ENCODE measurements at places on chromosomes 11 and 22.

DNA sequence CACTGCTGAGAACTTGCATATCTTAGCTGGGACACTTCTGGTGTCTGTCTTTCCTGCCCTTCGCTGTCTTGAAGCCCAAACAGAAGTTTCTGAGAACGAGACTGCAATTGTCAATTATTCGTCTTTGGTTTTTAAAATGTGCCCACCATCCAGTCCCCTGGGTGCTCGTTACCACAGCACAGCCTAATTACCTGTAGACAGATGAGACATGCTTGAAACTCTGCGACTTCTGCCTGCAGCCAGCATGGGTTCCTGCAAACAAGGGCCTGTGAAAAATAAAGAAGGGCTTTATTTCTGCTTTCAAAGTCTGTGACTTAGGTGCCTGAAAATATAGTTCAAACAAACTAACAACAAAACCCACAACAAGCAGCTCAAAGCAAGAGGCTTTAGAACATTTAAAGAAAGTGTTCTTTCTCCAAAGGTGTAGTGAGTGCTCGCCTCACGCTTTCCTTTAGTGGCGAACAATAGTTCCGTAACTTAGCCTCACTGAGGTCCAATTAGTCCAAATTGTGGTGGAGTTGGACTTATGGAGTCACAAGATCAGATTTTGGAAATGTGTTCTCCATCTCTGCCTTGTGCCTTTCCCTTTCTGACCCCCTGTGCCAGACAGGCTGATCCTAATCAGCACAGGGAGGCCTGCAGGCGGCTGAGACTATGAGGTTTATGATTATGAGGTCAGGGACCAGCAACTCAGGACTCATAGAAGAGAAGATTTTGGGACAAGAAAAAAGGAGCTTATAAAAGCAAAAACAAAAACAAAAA lies 20.4 kb upstream of the GRAMD1B start:
- DNase-seq: no peak

DNA sequence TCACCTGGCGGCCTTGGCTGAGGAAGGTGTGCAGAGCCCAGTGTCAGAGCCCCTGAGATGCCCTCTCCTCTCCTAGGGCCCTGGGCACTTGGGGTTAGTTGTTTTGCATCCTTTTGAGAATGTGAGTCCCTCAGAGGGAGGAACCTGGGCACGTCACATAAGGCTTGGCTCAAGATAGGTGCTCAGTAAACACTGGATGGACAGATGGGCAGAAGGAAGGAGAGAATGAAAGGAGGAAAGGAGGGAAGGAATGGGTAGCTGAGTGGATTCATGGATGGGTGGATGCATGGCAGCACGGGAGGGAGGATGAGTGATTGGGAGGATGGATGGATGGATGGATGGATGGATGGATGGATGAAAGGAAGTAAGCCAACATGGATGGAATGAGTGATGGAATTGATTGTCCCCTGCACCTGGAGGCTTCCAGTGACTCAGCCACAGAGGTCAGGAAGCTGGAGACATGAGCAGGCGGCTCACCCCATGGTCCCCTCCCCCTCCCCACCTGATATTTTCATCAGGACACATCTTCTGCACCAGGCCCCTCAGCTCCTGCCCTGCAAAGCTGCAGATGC lies 62.2 kb downstream of the IGLL1 start:
- no peak for DNase-seq

DNA sequence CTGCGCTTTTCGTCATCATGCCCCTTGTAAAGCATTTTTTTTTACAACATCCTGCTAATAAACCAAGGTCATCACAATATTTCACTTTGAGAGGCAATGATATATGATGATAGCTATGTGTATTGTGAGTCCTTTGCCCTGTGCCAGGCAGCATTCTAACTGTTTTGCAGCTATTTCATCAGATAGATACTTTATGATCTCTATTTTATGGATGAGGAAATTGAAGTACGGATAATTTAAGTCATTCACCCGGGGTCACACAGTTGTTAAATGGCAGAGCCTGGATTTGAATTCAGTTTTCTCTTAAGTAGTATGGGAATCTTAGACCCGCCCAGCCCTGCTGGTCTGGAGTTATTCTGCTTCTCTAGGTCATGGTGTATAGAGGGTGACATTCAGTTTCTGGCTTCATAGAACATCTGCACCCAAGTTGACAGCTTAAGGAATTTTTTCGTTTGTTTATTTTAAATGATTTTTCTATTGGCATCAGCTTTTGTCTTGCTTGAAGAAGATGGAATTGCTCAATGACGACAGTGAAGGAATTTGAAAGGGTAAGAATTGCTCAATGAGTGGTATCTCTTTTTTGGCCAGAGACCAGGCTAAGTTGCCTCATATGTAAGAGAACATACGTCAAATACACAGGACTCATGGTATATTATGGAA lies 926 bp downstream of the PRR5L start:
- DNase-seq: no peak

DNA sequence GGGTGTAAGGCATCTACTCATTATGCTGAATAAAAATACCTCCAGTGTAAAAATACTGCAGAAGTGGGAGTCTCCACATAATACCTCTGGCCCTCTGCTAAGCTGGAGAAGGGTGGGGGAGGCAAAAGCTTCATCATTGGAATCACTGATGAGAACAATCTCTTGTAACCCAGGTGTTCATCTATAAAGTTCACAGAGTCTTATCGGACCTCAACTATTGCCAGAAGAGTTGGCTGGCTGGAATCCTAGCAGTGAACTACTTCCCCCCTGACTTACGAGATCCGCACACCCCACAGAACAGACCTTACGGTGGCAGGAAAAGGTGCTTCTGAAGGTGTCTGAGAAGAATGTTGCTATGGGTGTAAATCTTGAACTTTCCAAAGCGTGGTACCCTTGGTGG lies 2.5 kb downstream of the OR8D1 start:
- DNase-seq: no peak

GRCh38 chr11:9962722-9963121 lies 298.8 kb downstream of the SWAP70 start:
- DNase-seq: no peak

GRCh38 chr22:42303396-42304323 lies 33.2 kb upstream of the TCF20 start:
- no peak for DNase-seq

DNA sequence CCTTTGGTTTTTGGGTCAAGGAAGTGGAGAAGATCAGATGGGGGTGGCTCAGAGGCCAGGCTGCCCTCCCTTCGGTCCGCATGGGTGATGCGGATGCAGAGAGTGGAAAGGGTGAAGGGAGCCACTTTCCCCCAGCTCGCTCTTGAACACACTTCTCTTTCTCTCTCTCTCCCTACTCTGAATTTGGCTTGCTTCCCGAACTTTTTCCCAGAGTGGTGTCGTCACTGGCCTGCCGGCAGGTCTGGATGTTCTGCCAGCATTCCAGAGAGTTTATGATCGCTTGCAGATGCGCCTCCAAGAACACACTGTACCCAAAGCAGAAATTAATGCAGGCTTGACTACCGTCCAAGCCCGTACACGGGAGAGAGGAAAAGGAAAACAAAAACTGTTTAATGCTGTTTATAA lies 103.2 kb downstream of the ZBTB16 start:
- peak; percentile 97 for DNase-seq

GRCh38 chr11:37695283-37695682 lies 1097.2 kb upstream of the RAG2 start:
- DNase-seq: no peak

DNA sequence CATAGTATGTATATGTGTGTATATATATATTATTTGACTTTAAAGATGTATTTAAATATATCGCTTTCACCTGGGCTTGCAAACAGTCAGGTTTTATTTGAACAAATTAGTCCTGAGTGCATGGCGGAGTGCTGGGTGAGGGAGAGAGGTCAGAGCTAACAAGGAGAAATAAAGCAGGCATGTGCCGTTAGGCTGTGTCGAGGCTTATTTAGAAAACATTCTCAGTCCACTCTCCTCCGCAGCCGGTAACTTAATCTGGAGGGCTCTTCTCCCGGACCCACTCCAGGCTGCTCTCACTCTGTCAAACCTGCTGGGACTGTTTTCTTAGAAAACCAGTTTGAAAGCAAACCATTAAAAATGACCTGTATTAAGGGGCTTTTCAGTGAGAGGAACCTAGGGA lies 455.9 kb downstream of the MN1 start:
- no peak for DNase-seq

GRCh38 chr11:66055021-66055420 lies 2.9 kb downstream of the SF3B2 start:
- no peak for DNase-seq

DNA sequence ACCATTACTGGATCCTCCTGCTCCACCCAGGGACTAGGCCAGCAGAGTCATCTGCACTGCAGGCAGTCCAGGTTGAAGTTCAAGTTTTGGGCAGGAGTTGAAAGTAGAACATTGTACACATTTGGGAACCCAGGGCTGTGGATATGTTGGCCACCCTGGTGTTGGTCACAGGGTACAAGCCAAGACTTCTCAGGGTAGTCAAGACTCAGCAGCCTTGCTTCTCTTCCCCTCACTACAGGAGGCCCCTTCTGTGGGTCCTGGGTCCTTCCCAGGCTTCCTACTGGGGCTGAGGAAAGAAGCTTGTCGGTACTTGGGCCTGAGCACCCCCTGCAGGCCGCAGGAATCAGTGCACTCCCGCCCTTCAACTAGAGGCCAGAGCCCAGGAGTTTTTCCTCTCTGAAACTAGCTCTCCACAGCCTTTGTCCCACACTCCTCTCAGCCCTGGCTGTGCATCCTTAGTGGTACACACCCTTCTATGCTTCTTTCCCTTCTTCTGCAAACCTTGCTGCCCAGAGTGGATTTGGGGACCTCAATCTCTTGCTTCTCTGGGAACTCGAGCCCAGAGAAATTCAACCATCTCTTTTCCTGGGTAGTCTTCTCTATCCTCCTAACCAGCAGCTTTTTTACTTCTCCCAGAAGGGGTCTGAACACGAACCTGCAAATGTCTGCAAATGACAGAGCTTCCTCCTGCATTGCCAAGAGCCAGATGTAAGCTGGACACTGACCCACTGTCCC lies 2.6 kb upstream of the HPX start:
- DNase-seq: no peak

GRCh38 chr11:67323526-67323925 lies 20.2 kb downstream of the SSH3 start:
- no peak for DNase-seq

DNA sequence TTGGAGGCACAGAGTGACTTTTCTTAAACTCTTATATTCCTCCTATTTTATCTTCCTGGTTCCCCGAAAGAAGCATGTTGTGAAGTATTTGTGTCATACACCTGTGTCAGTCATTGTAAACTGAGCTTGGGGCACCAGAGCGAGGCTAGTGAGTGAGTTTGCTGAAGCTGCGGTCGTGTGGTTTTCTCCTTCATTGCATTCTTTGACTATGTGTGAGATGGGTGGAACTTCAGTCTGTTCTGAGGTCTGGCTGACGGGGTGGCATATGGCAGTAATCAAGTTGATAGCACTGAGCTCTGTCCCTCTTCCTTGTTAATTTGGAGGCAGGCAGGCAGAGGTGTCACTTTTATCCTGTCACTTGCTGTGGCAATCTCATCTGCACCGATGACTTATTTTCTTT lies 4.2 kb downstream of the VPS26B start:
- DNase-seq: no peak

DNA sequence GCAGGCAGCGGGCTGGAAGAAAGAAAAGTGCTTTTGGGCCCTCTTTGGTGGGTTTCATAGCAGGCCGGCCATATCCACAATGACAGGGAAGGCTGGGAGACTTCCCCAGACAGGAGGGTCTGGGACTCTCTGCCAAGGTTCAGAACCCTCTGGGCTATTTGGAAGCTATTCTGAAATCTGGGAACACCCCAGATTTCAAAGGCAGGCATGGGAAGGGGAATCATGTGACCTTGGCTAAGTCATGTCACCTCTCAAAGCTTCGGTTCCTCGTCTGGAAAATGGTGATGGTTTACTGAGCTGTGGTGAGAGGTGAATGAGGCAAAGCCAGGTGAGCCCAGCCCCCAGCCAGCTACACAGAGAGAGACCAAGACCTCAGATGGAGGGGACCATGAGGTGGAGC lies 4.6 kb downstream of the CASTOR1 start:
- no peak for DNase-seq

- DNase-seq: no peak
These were observed 117.7 kb downstream of the PTPRJ start for GRCh38 chr11:48098024-48098423.

DNA sequence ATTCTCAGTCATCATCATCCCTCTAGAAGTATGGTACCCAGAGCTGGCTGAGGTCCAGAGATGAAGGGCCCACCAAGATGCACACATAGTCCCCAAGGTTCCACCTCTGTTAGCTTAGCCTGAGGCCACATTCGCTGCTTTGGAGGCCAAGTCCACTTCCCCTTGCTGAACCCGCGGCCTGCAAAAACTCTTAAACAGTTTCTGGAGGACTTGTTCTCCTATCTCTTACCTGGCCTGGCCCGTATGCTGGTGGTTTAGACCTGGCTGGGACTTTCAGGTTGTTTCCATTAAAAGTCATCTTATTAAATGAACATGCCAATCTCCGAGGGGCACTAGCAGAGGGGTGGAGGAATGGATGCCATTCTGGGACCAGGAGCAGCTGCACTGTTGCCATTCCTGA lies 64.6 kb downstream of the KCNC1 start:
- DNase-seq: no peak

DNA sequence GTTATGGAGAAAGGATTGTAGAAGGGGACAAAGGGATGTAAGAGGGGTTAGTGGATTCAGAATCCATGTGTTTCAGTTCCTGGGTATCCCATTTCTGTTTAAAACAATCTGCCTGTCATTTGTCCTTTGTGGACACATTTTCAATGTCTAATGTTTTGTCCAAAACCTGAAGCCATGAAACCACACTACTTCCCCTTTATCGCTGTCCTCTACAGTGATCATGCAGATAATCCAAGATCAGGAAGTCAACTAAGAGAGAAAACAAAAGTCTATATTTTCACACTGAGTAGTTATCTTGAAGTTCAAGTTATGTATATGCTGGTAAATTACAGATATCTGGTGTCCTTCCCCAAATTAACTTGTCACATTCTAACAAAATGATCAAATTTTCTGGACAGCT lies 457.0 kb downstream of the NTM start:
- DNase-seq: no peak

GRCh38 chr11:26741036-26741435 lies 19.2 kb upstream of the SLC5A12 start:
- DNase-seq: peak; percentile 63

DNA sequence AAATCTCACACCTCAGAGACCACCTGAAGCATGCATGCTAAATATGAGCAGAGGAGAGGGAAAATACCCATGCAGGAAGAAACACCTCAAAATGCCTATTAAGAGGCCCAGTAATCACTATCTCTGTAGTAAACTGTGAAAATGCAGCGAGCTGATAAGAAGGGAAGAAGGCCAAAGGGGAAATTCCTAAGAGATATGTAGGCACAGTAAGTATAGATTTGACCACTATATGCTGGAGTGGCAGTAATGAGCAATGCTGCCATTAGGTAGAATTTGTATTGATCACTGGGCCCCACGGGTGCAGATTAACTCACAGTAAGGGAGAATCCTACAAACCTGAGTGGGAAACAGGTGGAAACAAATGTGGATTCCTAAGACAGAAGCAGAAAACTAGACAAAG lies 1813.1 kb upstream of the RAG2 start:
- no peak for DNase-seq

GRCh38 chr22:35330258-35330861 lies 30.7 kb downstream of the TOM1 start:
- DNase-seq: no peak

Measured in non-pigmented ciliary epithelial cell (primary cell).